Activated naive CD4-positive, alpha-beta T cell treated with anti-CD3 and anti-CD28 coated beads for 36 hours (primary cell): ENCODE measurements at places on chromosomes 11 and 22.

DNA sequence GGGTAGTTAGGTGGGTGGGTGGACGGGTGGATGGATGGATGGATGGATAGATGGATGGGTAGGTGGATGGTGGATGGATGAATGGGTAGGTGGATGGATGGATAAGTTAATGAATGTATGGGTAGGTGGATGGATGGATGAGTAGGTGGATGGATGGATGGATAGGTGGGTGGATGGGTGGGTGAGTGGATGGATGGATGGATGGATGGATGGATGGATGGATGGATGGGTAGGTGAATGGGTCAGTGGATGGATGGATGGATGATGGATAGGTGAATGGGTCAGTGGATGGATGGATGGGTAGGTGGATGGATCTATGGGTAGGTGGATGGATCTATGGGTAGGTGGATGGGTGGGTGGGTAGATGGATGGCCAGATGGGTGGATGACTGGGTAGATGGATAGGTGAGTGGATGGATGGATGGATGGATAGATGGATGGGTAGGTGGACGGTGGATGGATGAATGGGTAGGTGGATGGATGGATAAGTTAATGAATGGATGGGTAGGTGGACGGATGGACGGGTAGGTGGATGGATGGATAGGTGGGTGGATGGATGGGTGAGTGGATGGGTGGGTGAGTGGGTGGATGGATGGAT lies 41.5 kb upstream of the RTL6 start:
- DNase-seq: no peak

GRCh38 chr11:117700551-117700950 lies 96.5 kb downstream of the DSCAML1 start:
- DNase-seq: no peak

GRCh38 chr11:11170352-11171084 lies 182.5 kb downstream of the CSNK2A3 start:
- DNase-seq: no peak

GRCh38 chr11:119566319-119566718 lies 143.3 kb upstream of the THY1 start:
- DNase-seq: no peak

- DNase-seq: no peak
Observed at GRCh38 chr11:75465701-75466531, 32.9 kb upstream of the KLHL35 start.

- no peak for DNase-seq
Observed at GRCh38 chr11:78985663-78986062, 411.0 kb upstream of the NARS2 start.

- no peak for DNase-seq
Observed at GRCh38 chr11:100956351-100956750, 173.3 kb downstream of the PGR start.

GRCh38 chr11:29801561-29801960 lies 215.3 kb downstream of the KCNA4 start:
- DNase-seq: no peak

DNA sequence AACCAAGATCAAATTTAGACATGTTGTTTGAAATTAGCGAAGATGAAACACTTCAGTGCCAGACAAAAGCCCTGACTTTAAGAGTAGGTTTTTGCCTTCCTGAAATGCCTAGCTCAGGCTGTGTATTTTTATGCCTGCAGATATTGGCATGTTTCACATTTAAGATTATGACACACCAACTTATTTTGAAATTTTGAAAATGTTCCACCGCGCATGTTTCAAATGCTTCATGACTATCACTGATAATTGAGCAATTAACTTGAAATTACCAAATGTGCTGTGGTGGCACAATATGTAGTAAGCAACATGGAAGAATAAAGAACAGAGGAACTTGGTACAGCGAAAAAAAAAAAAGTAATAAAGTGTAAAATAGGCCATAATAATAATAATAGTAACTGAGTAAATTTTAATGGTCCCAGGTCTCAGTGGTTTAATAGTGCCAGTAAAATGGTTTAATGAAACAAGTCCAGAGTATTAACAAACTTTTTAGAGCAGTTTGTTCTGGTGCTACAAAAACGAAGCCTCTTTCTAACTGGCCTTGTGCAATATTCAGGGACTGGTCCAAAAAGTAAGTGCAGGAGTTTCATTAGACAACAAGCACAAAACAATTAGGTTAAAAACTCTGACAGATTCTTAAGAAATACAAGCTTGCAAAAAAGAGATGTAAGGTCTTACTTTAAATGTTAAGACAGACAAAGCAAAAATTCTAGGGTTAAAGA lies 112.5 kb upstream of the SOX6 start:
- DNase-seq: no peak

GRCh38 chr22:37599153-37599552 lies 9.5 kb upstream of the GGA1 start:
- DNase-seq: no peak

- no peak for DNase-seq
Observed at GRCh38 chr11:65898656-65899355, 1.4 kb downstream of the FOSL1 start.

GRCh38 chr22:46139895-46140350 lies 10.4 kb upstream of the PPARA start:
- DNase-seq: no peak

DNA sequence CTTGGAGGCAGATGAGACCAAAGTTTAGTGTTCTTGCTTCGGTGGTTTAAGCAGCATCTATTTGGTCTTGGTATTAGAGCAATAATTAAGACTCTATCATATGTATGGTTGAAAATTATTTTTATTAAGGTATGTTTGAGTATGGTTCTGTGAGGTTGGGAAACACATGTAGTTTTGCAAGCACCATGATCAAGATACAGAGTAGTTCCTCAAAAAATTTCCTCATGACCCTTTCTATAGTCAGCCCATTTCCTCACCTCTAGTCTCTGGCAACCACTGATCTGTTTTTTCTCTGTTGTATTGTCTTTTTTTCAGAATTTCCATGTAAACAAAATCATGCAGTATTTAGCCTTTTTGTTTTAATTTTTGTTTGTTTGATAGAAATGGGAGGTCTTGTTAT lies 18.4 kb downstream of the MTMR3 start:
- DNase-seq: no peak

- no peak for DNase-seq
Observed at GRCh38 chr22:43419371-43420080, 7.7 kb downstream of the MPPED1 start.

GRCh38 chr22:46969491-46969890 lies 207.0 kb downstream of the TBC1D22A start:
- no peak for DNase-seq

DNA sequence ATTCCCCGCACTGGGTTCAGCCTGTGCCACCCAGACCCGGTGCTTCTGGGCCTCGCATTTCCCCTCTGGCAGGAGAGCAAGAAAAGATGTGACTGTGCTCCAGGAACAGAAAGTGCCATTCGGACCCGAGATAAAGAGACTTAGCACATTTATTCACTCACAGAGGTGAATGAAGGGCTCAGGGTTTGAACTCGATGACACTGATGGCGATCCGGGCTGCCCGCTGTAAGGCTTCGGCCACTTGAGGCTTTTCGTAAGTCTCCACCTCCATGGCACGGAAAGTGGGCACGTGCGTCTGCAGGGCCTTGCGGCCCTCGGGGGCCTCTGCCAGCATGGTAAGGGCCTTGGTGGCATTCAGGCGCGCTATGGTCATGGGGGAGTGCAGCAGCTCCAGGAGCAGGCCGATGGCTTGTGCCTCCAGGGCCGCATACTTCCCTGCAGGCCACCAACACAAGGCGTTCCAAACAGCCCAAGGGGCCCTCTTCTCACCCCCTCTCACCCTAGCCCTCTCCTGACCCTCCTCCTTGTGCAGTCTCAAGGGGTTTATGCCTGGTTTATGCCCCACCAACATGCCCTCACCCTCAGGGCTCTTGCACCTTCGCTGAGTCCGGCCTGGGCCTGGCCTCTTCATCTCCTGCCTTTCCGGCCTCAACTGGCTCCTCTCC lies 10.9 kb upstream of the GNAZ start:
- DNase-seq: no peak

- no peak for DNase-seq
Observed at GRCh38 chr11:115612046-115612730, 108.0 kb upstream of the CADM1 start.

DNA sequence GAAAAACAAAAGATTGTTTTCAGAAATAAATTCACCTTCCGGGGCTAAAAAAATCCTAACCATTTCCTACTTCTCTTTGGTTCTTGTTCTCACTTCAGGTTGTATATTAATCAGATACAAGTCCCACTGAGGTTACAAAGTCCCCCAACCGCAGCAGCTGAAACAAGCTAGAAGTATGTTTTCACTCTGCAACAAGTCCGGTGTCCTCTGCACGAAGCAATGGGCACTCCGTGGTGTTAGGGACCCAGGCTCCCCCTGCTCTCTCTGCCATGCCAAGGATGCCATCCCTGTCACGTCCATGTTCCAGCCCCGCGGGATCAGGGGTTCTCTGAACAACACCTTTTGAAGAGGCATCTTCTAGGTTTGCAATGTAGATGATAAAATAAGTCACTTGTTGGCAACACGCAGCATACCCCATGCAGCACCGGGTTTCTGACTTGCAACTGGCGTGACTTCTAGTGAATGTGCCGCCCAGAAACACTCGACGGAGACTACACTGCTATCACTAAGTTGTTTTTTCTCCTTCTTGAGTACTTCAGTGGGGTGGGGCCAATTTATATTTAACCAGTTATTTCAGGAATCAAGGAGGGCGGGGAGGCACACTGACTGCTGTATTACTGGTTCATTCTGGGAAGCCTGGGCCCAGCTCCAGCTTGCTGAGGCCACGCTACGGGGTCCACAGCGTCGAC lies 25.4 kb upstream of the GSTP1 start:
- no peak for DNase-seq

DNA sequence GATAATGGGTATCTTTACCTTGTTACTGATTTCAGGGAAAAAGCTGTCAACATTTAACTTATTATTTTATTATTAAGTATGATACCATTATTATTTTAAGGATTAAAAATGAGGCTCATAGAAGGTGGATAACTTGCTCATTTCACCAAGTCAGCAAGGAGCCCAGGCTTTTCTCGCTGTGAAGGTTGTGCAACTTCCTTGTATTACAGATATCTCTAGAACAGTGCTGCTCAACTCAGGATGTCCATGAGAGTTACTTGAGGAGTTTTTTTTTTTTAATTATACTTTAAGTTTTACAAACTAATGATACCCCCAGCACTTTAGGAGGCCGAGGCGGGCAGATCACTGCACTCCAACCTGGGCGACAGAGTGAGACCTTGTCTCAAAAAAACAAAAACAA lies 98.2 kb downstream of the INSC start:
- no peak for DNase-seq

DNA sequence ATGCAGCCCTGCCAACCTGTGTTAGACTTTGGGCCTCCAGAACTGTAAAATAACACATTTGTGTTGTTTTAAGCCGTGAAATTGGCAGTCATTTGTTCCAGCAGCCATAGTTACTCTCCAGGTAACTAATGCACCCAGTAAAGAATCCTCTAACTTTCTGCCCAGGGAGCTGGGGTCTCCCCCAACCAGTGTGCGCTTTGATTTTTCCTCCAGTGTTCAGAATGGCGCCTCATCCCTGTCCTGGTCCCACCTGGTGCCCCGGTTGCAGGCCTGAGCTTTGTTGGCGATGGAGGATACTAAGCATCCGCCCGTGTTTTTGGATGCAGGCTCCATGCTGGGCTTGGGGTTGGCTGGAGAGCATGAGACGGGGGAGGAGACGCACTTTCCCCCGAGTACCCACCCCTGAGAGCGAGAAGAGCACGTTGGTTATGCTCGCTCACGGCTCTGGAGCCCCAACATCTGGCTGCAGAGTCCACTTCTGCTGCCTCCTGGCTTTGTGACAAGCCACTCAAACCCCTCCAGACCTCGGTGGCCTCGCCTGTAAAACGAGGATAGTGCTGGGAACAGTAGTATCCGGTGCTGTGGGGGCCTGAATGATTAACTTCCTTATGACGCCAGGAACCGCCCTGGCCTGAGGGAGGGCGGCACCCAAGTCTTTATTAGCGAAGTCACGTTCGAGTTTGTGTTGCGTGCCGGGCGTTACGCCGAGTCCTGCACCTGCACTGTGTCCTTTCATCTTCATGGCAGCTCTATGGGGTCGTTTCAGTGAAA lies 25.8 kb downstream of the MRGPRD start:
- DNase-seq: no peak

DNA sequence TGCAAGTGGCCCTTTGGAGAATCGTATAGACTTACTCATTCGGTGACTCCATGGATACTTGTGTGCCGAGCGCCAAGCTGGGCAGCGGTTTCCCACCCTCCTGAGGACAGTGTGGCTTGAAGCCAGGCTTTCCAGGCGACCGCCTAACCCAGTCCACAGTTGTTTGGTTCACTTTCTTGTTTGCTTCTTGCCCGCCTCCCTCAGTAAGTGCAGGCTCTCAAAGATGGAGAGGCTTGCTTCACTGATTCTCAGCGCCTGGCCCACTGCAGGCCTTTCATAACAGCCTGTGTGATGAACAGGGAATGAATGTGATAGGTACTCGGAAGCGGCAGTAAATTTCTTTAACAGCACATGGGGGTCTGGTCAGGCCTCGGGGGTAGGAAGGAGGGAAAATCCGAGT lies 11.2 kb upstream of the MDK start:
- DNase-seq: no peak

GRCh38 chr11:73270016-73270854 lies 1.9 kb upstream of the P2RY6 start:
- no peak for DNase-seq

DNA sequence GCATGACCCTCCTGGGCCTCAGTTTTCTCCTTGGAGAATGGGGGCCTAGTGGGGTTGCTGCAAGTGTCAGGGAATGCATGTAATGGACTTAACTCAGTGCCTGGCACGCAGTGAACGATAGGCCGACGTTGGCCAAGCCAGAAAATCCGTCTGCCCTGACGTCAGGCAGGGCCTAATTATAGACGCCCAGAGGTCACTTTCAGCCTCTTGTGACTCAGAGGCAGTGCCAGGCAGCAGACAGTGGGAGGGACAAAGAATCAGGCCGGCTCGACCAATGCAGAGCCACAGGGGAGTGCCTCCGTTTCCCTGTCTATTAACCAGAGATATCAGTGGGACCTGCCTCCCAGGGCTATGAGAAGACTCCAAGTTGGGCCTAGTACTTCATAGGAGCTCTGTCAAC lies 115.0 kb downstream of the MN1 start:
- no peak for DNase-seq

DNA sequence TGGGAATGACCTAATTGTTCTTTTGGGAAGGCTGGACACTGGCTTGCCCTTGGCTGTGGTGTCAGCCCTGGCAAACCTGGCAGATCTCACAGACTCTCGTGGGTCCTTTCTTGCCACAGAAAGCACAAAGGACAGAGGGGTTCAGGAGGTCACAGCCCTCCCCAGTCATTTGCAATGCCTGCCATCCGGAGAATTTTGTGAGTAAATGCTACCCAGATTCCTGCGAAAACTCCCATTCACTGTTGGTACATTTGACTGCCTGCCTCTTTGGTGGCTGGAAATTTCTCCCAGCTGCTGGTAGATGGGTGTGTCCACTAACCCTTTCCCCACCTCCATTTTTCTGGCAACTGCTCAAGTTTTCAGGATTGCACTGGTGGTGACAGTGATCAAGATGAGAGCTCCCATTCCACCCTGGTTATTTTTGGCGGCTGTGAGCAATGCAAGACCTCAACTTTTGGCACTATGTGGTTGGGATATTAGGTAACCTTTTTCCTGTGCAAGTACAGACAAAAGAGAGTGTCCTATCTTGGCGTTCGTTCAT lies 155.7 kb downstream of the NAV2 start:
- no peak for DNase-seq

- no peak for DNase-seq
Observed at GRCh38 chr11:21944577-21944976, 248.3 kb upstream of the ANO5 start.
